ENCODE measurements at places on chromosomes 1 and 21.

GRCh38 chr1:181149326-181150125 is 61.0 kb downstream of the IER5 start:
- DNase-seq, result no peak

DNA sequence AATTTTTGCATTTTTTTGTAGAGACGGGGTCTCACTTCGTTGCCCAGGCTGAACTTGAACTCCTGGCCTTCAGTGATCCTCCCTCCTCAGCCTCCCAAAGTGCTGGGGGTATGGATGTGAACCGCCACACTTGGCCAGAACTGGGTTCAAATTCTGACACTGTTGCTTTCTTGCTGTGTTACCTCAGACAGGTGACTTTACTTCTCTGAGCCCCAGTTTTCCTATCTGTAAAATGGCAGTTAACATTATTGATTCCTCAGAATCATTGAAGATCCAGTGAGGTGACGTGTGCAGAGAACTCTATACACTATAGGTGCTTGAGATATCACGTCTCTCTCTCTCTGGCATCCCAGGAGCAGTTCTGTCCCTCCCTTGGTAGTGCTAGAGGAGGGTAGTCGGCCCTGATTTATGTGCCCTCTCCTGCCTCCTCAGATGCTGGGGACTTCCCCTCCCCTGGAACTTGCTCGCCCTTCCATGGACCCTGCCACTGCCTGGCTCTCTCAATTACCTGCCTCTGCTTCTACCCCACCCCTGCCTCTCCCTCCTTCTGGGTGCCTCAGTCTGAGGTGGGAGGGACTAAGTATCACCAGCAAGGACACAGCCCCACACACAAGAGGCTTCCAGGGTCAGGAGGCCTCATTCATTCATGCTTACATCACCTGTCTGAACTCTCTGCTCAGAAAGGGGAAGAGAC is 2.8 kb upstream of the HPCA start:
- no peak for DNase-seq

GRCh38 chr1:177859572-177859971 is 110.3 kb downstream of the SEC16B start:
- no peak for DNase-seq

GRCh38 chr1:14949270-14949835 is 204.2 kb upstream of the TMEM51 start:
- DNase-seq, result no peak

- no peak for DNase-seq
These were observed 32.1 kb upstream of the HIVEP3 start for GRCh38 chr1:41950820-41951219.

DNA sequence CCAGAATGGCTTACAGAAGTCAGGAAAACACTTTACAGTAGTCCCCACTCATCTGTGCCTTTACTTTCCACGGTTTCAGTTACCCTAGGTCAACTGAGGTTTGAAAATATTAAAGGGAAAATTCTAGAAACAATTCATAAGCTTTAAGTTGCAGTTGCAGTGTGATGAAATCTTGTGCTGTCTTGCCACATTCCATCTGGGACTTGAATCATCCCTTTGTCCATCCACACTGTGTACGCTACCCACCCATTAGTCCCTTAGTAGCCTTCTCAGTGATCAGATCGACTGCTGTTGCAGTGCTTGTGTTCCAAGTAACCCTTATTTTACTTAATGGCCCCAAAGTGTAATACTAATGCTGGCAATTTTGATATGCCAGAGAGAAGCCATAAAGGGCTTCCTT is 30.5 kb downstream of the ZCCHC17 start:
- no peak for DNase-seq

- DNase-seq, result no peak
These were observed 8.8 kb upstream of the TIAM1 start for GRCh38 chr21:31352836-31353235.

- DNase-seq, result no peak
These were observed 12.1 kb downstream of the AZIN2 start for GRCh38 chr1:33093004-33093403.

GRCh38 chr1:227949341-227949921 is 1.7 kb upstream of the WNT9A start:
- DNase-seq, result no peak

- no peak for DNase-seq
These were observed 192.3 kb downstream of the PRDM16 start for GRCh38 chr1:3261007-3261968.

DNA sequence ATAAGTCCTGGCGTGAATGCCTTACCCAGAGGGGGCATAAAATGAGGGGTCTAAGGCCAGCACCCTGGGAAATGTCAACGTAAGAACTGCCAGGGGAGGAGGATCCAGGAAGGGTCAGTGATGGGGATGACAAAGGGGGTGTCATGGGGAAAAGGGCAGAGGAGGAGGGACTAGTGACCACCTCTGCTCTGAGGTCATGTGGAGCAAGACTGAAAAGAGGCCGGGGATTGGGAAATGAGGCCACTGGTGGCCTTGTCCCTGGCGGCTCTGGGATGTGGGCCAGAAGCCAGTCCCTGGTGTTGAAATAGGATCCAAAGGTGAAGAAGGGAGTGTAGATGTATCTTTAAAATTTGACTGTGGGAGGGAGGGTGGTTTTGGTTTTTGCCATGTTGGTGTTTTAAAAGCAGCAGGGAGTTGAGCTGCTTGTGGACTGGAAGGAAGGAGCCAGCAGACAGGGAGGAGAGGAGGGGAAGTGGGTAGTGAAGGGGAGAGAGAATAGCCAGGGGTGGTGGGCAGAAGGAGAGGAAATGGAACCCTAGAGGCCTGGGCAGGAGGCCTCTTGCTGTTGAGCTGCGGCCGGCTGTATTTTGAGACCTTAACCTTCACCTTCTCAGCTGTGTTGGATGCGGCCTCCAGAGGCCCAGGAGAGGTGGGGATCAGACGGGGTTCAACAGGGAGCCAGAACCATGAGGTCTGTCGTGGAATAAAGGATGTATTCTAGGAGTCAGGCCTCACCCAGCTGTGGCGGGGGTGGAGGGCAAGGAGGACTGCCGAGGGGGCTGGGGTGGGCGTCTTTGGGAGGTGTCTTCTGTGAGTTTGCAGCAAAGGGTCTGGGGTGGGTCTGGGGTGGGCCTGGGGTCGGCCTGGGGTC is 92.5 kb downstream of the DHRS3 start:
- no peak for DNase-seq

Measured in prostate gland (tissue), 2 donors.